ENCODE measurements at places on chromosomes 2 and 18.

GRCh38 chr2:17804358-17804757 is 11.9 kb upstream of the MSGN1 start:
- no peak for DNase-seq

DNA sequence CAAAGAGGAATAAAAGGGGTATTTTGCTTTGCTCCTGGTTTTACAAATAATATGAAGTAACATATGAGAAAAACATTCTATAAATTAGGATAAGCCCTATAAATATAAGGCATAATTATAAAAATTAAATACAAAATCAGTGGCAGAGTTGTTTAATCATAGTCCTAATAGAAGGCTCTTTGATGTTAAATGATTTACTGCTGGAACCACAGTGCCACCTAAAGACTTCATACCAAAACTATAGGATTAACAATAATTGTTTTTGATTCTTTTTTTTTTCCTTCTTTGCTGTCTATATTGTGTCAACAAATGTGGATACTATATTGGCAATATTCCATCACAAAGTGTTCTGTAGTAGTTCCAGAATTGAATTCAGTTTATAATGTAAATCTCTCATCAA is 837.7 kb upstream of the SLC39A10 start:
- no peak for DNase-seq

- DNase-seq, result no peak
Measured at GRCh38 chr18:38883111-38883510, 1317.5 kb upstream of the CELF4 start.

DNA sequence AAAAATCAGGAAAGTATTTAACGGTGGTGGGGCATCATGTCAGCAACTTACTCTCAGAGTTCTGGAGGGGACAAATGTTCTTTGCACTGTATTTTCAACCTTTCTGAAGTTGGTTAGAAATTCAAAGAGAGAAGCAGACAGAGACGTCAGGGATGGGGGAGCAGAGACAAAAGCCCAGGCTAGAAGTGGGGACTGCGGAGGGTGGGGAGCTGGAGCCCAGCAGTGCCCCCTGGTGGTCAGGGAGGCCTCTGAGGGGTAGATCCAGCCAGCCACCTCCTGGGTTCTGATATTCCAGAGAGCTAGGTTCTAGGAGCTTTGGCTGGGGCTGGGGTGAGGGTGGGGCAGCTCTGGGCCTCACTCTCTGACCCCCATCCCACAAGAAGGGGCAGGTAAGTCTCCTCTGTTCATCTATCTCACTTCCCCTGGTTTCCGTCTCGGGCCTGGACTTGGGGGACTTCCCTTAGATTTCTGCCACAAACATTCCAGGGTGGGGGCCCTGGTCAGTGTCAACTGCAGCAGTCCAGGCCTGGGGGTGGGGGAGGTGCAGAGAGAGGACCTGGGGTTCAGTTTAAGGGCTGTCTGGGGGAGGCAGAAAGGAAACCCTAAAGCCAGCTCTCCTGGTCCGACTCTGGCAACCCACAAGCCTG is 8.9 kb downstream of the TNS1 start:
- peak; percentile 83 for DNase-seq

GRCh38 chr2:49359721-49360406 is 205.5 kb upstream of the FSHR start:
- no peak for DNase-seq

DNA sequence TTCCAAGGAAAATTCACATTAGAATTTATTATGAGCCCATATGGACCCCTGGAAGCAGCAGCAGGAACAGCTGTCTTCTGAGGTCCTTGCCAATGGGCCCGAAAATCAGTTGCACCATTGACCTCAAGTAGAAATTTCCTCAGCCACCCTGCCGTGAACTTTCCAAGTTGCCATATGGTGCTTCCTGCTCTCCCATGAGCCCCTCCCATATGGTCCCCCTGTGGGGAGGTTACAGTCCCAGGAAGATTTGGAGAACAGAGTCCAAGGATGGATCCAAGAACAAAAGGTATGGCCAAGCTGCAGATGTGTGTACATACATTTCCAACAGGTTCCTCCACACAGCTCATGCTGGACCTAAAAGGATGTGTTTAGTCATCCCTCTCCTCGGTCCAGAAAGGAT is 34.6 kb downstream of the DIPK1C start:
- DNase-seq, result no peak
